ENCODE measurements at places on chromosomes 5 and 9.

GRCh38 chr5:50727149-50727496 is 60.7 kb downstream of the PARP8 start:
- no peak for DNase-seq

GRCh38 chr9:87861332-87861731 is 21.3 kb upstream of the SPATA31E1 start:
- no peak for DNase-seq

GRCh38 chr5:57335092-57335660 is 147.4 kb downstream of the ACTBL2 start:
- DNase-seq = peak; percentile 78

DNA sequence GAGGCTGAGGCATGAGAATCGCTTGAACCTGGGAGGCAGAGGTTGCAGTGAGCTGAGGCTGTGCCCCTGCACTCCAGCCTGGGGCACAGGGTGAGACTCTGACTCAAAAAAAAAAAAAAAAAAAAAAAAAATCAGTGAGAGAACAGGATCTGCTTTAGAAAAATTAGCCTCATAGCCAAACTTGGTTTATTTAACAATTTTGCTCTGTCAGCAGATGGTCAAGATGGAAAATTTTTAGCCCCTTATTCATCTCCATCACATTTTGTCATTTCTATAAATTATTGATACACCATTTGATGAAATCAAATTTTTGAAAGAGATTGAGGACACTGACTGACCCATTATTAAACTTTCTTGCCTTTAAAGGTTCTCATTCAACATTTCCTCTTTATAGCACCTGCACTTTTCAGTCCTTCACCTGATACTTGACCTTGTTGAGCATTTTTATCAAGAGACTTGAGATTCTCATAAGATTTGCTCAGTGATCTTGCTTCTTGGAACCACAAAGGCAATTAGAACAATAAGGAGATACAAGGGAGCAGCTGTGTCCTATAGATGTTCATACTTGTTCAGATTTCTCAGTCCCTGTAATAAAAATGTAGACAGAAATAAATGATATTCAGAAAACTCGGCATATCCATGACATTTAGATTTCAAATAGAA is 38.1 kb downstream of the LRRC70 start:
- DNase-seq = no peak

DNA sequence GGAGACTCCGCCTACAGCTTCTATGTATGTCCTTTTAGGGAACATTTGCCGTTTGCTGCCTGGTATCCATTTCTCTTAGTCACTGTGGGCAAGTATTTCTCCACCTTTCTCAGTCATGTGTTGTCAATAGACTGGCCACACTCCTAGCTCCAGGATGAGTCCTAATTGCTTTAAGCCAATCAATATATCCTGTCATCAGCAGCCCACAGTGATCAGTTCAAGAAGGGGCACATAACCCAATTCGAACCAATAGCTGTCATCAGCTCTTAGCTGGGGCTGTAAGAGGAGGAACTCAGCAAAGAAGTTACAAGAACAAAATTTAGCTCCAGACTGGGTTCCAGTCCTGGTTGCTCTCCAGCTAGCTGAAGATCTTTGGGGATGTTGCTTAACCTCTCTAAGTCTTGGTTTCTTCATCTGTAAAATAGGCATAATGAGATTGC is 70.7 kb upstream of the MAN2A1 start:
- DNase-seq = no peak

- DNase-seq = peak; percentile 52
Measured at GRCh38 chr9:34989946-34990635, 546 bp downstream of the DNAJB5 start.

- DNase-seq = no peak
Measured at GRCh38 chr5:106906199-106906598, 764.5 kb downstream of the EFNA5 start.

- peak; percentile 8 for DNase-seq
Measured at GRCh38 chr9:137458194-137459151, 661 bp downstream of the NSMF start.

DNA sequence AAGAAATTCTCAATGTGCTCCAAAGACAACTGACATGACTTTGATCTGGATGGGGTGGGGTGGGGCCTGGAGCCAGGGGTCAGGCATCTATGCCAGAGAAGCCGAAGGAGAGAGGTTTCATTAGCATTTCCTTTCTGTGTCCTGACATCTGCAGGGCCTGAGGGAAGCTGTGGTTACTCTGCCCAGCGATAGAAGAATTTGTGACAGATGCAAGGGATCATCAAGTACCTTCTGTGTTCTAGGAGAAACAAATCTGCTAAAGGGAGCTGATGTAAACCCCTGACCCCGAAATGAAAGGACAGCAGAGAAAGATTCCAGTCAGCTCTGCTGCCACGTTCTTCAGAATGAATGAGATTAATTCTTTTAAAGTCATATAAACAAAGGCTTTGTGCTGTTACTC is 335.7 kb downstream of the PRELID2 start:
- no peak for DNase-seq
